ENCODE measurements at places on chromosomes 5 and 9.
A peak's percentile ranks its signal among the peaks of the same experiment; 100 is the strongest.

GRCh38 chr5:38329132-38329715 lies 70.9 kb downstream of the EGFLAM start:
- DNase-seq = no peak

- DNase-seq = no peak
These were observed 174.5 kb upstream of the MAP3K1 start for GRCh38 chr5:56640763-56641406.

- DNase-seq = no peak
These were observed 98.1 kb upstream of the TAS2R1 start for GRCh38 chr5:9728261-9728660.

DNA sequence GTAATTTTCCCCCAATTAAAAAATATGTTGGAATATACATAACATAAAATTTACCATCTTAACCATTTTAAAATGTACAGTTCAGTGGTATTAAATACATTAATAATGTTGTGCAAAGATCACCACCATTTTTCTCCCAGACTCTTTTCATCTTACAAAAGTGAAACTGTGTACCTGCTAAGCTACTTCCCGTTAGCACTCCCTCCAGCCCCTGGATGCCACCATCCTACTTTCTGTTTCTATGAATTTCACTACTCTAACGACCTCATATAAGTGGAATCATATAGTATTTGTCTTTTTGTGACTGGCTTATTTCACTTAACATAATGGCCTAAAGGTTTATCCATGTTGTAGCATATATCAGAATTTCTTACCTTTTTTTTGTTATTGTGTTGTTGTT lies 112.9 kb downstream of the HSPA4 start:
- DNase-seq = no peak

- no peak for DNase-seq
These were observed 25.2 kb downstream of the COL23A1 start for GRCh38 chr5:178564811-178565550.

DNA sequence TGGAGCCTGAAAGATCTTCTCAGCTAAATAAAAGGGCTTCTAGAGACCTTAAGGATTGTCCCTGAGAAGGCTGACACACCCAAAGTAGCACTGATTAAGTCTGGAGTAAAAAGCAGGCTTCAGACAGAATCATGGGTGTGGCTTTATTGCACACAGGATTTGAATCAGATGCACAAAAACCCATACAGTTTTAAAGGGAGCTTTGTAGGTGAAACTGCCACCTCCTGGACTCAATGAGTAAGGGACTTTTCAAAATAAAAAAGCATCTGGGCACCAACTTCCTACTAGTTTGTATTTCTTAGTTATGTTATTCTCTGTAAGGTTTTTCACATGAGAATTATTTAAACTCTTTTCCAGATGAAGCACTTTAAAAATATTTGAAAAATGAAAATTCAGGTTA lies 129.4 kb downstream of the EDIL3 start:
- no peak for DNase-seq

DNA sequence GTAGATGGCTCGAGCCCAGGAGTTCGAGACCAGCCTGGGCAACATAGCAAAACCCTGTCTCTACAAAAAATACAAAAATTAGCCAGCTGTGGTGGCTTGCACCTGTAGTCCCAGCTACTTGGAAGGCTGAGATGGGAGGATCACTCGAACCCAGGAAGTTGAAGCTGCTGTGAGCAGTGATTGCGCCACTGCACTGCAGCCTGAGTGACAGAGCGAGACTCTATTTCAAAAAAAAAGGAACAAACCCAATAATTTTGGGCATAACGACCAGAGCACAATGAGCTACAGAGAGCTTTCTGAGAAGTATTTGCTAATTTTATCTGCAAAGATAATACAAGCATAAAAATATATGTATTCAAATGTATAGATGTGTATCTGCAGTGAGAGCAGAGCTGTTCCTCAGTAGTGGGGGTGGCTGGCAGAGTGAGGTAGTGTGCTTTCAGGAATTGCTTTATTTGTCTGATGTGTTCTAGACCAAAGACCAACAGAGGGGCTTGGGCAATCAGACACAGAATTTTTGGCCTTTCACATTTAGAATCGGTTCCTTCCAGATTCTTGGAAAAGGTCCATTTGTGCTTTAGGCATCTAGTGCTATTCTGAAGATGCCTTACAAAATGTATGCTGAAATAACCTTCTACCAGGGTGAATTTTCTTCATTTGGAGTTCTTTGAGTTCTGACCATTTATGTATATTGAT lies 5.2 kb downstream of the DOCK8 start:
- no peak for DNase-seq

DNA sequence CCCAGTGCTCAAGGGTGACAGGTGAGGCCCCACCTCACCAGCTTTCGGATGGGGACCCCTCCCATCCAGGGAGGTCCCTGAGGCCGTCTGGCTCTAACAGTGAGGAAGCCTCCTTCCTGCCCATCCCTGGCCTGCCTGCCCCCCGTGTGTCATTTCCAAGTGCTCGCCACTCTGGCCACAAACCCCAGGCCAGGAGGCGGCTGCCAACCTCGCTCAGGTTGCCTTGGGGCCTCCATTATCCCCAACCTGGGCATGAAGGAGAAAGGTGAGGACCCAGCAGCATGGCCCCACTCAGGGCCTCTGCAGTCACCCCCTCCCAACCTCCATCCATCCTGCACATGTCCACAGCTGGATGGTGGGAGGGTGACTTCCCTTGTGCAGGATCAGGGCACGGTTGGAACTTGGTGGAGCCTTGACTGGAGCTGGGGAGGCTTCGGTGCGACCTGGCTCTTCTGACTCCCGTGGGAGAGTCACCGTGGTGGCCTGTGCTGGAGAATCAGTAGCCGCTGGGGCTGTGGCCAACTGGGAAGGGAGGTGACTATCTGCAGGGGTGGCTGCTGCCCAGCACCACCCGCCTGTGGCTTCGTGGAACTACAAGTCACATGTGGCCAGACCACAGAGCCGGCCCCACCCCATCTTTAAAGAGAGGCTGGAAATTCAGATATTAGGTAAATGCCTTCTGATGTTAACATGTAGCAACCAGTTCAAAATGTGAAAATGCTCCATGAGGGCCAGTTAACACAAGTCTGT lies 37.5 kb upstream of the GFPT2 start:
- no peak for DNase-seq

DNA sequence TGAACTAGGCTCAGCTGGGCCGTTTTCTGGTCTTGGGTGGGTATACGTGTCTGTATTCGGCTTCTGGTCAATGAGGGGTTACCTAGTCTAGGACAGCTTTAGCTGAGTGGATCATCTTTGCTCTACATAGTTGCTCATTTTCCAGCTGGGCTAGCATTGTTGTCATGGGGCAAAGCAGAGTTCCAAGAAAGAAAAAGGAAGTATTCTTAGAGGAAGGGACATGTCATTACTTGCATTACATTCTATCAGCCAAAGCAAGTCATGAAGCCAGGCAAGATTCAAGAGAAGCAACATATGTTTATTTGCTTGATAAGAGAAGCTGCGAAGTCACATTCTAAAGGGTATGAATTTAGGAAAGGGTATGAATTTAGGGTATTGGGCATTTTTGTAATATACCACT lies 396.5 kb downstream of the ZNF608 start:
- no peak for DNase-seq

GRCh38 chr9:124066783-124067577 lies 55.4 kb downstream of the LHX2 start:
- no peak for DNase-seq

DNA sequence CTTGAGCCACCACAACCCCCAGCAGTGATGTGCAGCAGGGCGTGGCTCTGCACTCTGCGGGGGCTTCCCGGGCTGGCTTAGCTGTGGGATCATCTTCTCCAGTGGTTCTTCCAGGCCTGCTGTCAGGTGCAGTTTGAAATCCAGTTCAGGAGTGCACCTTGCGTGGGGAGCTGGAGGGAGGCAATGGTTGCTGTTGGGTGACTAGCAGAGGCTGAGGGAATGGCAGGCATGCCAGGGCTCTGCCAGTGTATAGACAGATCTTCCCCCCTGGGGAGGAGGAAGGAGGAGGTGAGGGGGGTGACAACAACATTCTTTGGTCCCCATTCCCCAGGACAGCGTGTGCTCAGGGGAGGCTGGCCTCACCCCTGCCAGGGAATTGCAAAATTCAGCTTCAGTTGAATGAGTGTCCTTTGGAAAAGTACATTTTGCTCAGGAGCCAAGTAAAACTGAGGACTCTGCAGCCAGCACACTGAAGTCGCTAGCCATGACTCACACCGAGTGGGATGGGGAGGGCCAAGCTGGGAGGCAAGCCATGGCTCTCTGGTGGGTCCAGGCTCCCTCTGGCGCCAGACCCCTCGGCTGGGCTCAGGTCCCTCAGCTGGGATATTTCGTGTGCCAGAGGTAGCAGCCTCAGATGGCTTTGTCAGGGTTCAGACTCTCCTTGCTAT lies 35.0 kb downstream of the ERGIC1 start:
- no peak for DNase-seq

GRCh38 chr5:126677121-126677520 lies 76.4 kb downstream of the PHAX start:
- DNase-seq = no peak

DNA sequence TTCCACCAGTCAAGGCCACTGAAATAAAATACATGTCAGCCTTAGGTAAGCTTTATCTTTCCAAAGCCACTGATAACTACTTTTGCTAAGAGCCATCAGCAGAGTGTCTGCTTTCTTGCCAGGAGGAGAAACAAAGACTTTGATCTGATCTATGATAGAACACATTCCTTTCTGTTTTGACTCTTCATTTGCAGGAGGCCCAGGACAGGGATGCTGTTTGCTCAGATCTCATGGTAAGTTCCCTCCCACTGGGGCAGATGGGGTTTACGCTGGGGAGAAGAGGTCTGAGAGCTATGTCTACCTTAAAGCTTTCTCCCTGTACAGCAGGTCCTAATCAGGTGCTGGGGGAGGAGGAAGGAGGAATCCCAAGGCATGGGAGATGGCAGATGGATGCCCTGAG lies 497.6 kb downstream of the NTRK2 start:
- DNase-seq = no peak

- DNase-seq = no peak
These were observed 500.7 kb downstream of the CDH12 start for GRCh38 chr5:22352493-22352892.

DNA sequence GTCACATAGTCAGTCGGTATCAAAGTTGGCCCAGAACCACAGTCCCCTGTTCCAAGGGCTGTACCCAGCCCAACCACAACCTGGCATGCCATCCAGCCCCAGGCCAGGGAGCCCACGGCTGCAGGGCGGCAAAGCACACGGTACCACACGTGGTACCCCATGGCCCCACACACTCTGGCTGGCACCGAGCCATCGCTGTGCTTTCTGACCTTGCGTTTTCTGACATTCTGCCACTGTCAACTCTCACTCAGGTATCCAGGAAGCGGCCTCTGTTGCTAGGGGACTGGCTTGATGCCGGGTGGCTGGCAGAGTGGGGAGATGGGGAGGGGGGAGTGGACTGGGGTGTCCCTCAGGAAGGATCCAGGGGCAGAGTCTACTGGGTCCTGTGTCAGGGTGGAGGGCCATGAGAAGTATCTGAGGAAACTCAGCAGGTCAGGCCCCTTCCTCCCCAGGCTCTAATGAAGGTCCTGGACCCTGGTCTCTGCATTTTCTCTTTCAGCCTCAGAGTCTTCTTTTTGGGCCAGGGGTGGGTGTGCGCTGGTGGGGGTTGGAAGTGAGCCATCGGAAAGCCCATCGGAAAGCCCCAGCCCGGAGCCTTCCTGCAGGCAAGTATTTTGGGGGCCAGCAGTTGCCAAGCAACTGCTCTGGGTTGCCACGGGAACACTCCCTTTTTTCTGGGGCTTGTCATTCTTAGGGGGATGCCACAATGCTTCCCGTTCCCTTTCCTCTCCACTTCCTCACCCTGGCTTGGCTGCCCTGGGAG lies 21.0 kb upstream of the RALGDS start:
- DNase-seq = no peak

GRCh38 chr5:107917983-107918382 lies 247.2 kb upstream of the EFNA5 start:
- DNase-seq = no peak

DNA sequence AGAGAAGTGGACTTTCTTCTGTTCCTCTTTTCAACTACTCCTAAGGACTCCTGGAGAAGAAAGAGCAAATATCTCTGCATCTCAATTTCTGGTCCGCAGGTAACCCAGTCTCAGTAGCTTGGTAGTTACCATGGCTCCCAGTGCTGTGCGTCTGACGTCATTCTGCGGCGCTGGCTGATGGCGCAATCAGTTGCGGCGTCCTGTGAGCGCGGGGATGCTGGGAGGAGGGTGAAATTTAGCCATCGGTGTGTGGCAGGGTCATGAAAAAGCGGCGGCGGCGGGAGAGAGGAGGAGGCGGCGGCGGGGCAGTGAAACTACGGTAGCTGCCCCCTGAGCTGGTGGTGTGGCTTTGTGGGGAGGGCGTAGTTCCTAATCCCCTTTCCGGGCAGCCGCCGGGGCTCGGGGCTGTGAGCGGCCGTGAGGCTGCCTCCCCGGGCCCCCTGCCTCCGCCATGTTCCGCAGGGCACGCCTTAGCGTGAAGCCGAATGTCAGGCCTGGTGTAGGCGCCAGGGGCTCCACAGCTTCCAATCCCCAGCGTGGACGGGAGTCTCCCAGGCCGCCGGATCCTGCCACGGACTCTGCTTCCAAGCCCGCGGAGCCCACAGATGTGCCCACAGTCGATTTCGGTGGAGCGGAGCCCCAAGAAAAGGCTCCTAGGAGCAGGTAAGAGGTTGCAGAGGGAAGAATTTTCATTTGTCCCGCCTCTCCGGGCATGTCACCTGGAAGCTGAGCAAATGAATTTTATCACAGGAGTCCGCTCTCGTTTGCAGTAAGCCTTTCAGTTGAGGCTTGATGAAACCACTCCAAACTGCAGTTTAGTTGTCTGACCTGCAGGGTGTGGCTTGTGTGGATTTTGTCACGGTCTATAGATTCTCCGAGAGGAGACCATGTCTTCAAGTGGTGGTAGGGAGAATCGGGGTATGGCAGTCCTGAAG lies at the start of gene BDP1:
Gene BDP1, plus strand, starts transcription at position 225 of the 935 bp plus-strand sequence. Its CDS starts 227 bp downstream, at position 452.
- DNase-seq = peak; percentile 91

DNA sequence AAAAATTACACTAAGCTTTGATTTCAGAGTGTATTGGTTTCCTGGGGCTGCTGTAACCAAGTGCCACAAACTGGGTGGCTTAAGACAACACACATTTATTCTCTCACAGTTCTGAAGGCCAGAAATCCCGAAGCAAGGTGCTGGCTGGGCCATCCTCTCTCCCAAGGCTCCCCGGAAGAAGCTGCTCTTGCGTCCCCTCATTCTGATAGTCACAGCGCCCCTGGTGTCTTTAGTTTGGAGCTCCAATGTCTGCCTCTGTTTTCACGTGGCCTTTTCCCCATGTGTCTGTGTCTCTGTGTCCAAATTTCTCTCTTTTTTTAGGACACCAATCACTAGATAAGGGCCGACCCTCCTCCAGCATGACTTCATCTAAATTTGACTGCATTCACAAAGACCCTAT lies 56.7 kb downstream of the ROPN1L start:
- no peak for DNase-seq

Data from SHP77 (cell line).